Testis (tissue), 5 donors: ENCODE measurements at places on chromosomes 6 and 20.

- no peak for DNase-seq
Observed at GRCh38 chr20:47392015-47392720, 35.7 kb upstream of the ZMYND8 start.

DNA sequence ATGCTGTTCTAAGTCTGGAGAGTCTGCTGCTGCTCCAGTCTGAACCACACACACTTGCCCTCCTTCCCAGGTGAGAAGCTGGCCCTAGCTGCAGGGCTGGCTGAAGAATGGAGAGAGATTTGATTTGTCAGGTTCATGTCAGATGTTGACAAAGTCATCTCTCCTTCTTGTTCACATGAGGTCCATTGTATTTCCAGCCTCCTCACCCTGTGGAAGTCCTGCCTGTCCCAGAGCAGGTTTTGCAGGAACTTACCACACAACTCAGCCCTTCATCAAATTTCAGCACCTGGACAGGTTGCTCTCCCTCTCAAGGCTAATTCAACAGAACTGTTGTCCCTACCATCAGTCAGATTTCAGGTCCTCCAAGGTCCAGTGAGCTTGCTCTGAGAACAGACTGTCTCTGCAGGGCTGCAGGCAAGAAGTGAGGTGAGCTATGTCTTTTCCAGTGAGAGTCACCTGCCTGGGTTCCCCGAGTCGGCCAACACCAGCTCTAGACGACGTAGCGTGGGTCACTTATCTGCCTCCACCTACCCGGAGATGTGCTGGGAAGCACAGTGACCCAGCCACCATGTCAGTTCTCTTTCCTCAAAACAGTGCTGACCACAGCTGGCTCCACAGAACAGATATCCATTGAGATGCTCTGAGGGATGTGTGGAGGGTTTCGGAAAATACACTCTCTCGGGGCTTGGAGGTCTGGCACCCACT is 58.0 kb upstream of the CD93 start:
- DNase-seq: no peak

DNA sequence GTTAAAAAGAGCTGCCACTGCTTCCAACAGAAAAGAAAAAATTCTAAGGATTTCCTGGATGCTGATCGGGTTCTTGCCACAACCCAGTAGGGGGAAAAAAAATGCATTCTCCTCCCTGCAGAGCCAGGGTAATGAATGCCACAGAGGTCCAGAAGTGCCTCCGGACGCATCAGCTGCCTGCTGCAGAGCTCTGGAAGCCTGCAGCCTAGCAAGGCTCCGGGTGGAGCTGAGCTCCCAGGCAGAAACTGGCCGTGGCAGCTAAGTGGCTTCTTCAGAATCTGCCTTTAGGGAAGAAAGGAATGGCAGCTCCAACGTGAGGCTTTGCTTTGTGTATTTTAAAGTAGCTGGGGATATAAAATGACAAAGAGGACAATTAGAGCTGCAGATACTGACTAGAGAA is 155.0 kb downstream of the CFAP61 start:
- no peak for DNase-seq

DNA sequence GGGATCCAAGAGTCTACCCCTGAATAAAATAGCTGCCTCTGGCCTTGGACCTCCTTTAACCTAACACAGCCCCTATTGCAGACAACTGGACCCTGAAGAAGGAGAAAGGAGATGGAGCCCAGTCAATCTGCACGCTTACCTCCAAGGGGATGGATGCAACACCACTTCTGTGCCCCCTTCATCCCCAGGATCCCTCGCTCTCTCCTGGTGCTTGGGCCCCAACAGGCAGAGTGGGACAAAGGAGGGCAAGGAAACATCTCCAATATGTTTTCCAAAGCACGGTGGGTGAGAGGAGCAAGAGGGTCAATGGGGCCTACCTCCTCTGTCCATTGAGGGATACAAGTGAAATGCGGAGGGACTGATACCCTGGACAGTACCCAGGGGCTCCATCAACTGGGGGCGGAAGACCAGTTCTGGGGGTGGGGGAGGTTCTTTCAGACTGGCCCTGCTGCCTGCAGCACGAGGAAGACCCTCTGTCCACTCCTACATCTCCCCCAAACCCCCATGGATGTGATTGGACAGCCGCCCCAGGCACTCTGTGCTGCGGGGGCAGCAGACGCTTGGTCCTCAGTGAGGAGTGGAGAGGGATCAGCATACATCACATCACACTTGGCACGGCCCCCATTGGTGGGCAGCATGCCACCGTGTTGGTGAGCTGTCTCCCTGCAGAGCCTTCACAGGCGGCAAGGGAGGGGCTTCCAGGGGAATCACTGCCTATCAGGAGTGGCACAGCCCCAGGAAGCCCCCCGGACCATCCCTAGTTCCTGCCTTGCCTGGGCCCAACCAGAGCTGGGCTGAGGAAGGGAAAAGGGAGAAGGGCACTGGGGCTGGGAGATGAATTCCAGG is 70.6 kb downstream of the MRPL14 start:
- peak; percentile 37 for DNase-seq

GRCh38 chr6:26472549-26473290 is 15.0 kb downstream of the BTN2A1 start:
- no peak for DNase-seq

DNA sequence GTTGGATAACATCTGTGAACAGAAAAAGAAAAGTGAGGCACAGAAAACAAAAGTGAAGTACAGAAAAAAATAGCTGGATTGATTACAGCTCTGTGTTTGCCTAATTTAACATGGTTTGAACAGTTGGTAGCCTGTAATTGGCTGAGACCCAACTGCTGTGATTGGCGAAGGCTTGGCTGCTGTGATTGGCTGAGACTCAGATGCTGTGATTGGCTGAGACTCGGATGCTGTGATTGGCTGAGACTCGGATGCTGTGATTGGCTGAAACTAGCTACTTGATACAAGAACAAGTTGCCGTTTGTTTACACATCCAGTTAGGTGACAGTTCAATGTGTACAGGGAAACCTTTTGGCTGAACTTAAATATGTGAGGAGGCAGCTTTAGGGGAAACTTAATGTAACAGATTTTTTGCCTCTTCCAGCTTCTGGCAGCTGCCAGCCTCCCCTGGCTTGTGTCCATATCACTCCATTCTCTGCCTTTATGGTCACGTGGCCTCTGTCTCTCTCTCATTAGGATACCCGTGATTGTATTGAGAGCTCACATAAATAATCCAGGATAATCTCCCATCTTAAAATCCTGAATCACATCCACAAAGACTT is 223.4 kb upstream of the FOXA2 start:
- peak; percentile 77 for DNase-seq

GRCh38 chr6:144901412-144901811 is 616.3 kb downstream of the UTRN start:
- DNase-seq: no peak

- no peak for DNase-seq
Observed at GRCh38 chr20:63617092-63617875, 9.6 kb downstream of the GMEB2 start.

DNA sequence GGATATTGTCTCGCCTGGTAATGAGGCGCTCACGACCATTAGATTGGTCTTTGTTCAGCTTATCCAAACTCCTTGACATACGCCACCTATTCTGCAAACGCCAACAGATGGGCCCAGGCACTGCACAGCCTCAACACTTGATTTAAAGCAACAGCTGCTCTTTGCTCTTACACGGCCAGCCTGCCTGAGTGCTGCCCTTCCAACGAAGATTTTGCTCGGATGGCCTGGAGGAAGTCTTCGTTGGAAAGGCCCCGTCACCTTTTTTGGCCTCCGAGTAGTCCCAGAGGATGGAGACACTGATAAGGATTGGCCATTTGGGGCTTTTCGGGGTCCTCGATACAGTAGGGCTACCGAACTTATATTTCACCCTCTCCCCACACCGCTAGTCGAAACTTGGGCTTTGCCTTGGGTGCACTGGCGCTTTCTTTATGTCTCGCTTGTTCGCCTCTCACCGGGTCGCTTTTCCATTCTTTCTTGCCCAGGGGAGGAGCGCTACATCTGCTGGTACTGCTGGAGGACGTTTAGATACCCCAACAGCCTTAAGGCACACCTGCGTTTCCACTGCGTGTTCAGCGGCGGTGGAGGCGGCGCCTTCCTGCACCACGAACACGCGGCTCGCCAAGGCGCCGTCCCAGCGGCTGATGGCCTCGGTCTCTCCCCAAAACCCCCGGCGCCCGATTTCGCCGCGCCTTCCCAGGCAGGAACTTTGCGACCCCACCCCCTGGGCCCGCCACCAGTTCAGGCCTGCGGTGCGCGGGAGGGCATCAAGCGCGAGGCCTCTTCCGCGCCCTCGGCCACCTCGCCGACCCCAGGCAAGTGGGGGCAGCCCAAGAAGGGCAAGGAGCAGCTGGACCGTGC is 6.1 kb downstream of the PRDM13 start:
- no peak for DNase-seq

DNA sequence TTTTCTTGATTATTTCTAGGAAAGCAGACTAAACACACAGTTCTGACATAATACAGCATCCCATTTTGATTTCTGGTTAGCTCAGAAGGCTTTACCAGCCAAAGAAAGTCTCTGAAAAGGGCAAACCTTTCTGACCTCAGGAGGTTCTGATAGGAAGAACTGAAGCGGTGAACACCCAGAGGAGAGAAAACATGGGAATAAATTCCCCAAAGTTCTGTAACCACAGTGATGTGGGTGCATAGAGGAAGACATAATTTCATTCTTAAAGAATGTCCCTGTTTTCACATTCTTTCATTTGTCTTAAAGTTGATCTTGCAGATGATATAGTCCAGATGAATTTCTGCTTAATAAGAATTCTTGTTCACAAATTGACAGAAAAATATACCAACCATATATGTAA is 60.3 kb downstream of the RSPO3 start:
- DNase-seq: no peak

- no peak for DNase-seq
Observed at GRCh38 chr20:1835186-1836035, 59.8 kb upstream of the SIRPA start.

DNA sequence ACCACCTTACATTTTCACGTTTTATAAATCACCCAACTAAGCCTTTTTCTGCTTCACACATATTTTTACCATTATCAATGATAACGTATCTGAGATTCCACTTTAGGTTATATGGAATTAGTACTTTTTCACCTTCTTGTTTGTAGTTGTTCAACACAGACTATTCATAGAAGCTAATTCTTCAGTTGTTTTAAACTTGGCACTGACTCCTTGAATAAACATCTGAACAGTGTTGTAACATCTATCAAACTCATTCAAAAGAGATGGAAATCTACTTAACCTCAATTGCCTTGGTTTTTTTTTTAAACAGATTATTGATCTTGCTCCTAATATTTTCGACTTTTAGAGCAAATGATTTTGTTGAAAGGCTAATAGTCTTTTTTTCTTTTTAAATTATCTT is 34.2 kb downstream of the PTPRA start:
- no peak for DNase-seq

GRCh38 chr20:33561692-33562601 is 72.1 kb downstream of the CBFA2T2 start:
- peak; percentile 37 for DNase-seq

DNA sequence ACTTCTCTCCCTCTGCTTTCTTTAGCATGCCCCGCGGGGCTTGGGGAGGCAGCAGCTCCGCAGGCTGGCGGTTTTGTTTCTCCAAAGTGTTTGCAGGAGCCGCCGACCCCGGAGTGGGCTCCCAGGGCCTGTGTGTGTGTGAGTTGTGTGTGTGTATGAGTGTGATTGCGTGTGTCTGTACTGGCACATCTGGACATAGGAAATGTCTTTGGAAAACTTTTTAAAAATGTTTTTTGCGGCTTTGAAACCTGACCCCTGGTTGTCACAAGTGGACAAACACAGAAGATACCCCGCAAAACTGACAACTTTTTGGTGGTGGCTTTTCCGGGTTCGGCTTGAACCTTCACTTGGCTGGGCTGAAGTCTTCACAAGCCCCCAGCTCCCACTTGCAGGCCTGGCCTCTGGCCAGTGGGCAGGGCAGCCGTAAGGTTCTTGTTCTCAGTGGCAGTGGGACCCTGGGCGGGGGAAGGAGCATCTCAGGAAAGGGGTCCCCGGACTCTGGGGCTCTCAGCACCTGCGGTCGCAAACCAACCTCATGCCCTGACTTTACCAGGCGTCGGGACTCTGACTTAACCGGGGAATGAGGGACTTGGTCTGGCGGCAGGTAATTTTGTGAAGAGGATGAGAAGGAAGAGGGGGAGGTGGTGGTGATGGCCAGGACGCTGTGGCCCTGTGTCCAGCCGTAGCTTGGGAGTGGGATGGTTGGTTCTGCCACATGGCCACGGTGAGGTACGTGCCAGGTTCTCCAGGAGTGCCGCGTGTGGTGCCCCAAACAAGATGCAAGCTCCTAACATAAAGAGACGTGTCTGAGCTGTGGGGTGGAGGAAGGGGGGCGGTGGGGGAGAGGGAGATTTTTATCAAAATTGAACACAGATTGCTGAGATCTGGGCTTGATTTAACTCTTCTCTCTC is 619 bp downstream of the DAAM2 start:
- DNase-seq: no peak

GRCh38 chr20:31869942-31870725 is at the start of the genes DUSP15 and TTLL9:
TSS of gene DUSP15 (minus strand) at chr20:31870527. CDS start at chr20:31870337, 190 bp downstream.
TSS of gene TTLL9 (plus strand) at chr20:31870634. CDS start at chr20:31871127, 493 bp downstream.
- DNase-seq: peak; percentile 72

DNA sequence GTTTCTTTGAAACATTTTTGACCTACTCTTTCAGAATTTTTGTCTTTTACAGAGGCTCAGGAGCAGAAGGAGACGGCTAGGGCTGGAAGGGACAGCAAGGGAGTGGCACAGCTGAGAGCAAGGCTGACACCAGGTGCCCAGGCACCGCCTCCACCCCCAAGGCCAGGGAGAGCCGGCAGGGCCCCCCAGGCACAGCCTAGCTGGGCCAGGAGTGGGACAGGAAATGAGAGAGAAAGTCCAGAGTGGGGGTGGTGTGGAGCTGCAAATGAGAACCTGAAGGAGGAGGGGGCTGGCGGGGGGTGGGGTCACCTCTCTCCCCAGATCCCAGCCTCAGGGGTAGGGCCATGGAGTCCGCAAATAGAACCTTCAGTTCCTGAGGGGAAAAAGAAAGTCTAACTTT is 236.7 kb downstream of the CDC5L start:
- DNase-seq: no peak

DNA sequence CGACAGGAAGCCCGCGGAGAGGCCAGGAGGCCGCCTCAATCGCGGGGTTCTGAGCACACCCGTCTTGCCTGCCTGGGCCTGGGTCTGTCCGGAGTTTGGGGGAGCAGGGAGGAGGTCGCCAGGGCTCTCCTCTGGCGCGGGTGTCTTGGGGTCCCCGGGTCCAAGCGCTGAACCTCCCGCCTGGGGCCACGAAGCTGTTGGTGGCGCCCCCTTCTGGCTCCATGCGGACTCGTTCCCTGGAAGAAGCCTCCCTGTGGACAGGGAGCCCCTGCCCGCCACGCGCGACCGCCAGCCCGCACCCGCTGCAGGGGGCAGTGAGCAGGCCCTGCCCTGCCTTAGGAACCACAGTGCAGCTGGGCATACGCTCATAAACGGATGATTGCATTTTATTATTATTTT is 44.7 kb downstream of the MCUR1 start:
- DNase-seq: peak; percentile 51
